Stromal cell of bone marrow (primary cell): ENCODE measurements at places on chromosomes 4 and X.
A peak's percentile ranks its signal among the peaks of the same experiment; 100 is the strongest.

DNA sequence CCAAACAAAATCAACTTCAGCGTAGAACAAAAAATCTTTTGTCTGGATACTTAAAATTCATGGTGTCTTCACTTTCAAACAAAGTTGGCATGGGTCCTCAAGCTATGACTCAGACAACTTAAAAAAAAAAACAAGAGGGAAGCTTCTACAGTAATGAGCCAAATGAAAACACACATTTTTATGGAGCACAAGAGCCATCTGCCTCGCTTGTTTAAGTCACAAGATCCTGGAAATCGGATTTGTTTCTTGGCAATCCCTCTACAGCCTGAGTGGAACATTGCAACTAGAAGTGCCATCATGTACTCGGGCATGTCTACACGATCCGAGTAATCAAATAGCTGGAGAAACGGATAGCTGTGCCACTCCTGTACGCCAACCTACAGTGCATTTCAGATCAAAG is 22.6 kb downstream of the LAMP2 start:
- DNase-seq, result peak; percentile 55

DNA sequence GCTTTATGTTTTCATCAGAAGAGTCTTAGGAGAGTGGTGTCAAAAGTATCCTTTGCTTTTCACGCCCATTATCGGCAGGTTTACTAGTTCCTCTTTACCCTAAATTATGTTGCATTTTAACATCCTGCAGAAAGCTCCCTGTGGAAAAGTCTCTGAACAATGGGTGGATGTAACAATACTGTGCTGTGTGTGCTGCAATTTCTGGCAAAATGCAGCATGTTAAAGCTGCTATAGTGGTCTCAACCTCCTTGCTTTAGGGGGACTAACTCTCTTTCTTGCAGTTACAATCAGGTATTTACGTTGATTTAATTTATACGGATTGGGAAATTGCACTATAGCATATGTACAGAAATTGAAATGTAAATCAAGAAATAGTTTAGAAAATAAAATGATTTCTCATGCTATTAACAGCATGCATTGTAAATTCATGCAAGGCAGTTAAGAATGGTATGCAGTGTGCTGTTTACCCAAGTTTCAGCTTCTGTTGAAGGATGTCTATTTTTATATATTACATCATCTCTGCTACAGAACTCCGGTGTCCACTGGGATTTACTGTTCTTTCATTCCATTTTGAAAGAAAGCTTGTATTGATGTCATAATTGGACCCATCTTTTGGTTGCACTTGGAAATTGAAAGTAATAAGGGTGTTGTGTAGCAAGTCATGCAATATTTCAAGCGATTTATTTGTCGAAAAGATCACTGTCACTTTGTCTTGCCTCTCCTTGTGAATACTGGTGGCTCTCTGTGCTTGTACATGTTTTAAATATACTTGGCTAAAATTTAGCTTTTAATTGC is 145.7 kb downstream of the RAPGEF2 start:
- peak; percentile 77 for DNase-seq

DNA sequence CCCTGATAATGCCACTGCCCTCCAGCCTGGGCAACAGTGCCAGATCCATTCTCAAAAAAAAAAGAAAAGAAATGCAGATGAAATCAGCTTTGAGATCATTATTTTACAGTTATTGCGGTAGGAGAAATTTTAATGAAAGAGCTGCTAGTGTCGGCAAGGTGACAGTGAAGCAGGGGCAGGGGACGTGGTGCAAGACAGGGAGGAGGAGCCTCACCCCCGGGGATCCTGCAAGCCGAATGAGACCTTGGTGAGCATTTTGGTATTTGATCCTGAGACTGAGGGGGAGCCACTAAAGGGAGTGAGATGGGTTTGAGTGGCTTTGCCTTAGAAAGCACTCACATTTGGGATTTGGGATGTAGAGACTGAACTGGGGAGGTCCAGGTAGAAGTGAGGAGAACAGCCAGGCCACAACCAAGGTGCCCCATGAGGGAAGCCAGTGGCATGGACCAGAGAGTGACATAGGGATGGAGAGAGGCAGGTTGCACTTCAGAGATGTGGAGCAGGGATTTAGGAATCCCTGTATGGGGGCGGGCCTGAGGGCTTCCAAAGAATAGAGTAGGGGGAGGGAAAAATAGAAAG is 23.6 kb downstream of the RBM10 start:
- DNase-seq, result no peak

- no peak for DNase-seq
These were observed 16.9 kb downstream of the CWH43 start for GRCh38 chr4:49002931-49003330.

- no peak for DNase-seq
These were observed 67.4 kb upstream of the GBA3 start for GRCh38 chr4:22625311-22625710.

GRCh38 chr4:122612540-122612939 is 8.3 kb downstream of the IL21 start:
- DNase-seq, result no peak

DNA sequence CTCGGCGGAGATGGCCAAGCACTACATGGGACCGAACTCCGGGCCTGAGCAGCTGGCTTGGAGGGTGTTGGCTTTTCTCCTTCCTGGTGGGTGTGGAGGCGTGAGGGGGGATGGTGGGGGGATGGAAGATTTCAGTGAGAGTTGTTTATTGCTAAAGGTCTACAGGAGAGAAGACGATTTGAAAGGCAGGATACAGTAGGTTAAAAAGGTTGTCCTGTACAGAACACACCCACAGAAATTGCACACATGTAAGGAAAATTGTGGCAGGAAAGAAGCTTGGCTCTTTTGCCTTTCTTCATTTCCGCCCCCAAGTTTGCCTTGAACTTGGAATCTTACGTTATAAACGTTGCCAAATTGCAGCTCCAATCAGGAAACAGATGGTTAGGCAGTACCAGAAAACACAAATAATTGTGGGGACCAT is 74.1 kb upstream of the STOX2 start:
- DNase-seq, result no peak

GRCh38 chr4:44791831-44792230 is 65.5 kb upstream of the GNPDA2 start:
- DNase-seq, result no peak

DNA sequence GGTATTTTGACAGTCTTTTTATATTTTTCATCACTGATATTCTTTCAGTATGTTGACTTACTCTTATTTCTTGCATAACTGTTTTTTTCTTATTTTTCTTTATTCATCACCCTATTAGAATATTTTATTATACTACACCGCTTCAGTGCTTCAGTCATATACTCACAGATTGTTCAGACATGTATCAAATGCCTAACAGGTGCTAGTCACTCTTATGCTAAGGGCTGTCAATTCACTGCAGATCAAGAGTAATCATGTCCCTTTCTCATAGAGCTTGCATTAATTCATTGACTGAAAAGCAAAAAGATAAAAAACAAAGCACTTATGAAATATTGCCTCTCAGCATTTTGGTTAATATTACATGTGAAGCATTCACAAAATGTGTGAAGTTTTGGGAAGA is 1435.6 kb downstream of the STIM2 start:
- DNase-seq, result no peak

DNA sequence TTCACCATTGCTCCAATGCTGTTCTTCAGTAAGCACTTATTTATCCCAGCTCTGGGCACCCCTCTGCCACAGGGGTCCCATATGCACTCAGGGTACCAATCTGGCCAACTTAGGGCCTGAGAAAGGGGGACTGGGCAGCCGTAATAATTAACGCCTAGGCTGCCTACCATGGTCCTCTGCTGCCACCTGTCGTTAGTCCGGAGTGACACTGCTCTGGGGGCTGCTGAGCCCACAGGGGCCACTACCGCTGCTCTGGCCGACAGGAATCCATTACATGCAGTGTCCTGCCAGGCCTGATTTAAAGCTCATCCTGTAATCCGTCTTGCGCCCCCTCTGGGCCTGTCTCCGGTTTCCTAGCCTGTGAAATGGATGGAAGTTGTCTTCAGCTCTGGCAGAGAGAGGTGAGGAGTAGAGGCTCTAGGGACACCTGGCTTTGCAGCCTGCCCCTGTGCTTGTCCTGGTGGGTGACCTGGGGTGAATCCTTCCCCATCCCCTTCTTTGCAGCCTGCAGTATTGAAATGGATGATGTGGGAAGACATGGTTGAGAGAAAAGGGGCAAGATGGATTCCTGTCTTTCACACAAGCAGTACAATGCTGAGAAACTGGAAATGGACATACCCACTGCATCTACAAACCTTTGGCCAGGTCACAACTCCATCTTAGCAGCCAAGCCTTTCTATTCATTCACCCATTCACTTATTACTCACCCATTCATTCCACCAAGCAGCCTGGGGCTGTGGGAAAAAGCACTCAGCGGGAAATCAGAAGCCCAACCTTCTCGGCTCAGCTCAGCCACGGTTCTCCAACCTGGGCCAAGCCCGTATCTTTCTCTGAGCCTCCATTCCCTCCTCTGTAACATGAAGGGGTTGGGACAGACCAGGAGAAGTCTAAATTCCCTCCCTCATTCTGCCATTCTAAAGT is 116.3 kb upstream of the NALF2 start:
- no peak for DNase-seq

GRCh38 chr4:102218656-102219055 is 126.6 kb downstream of the SLC39A8 start:
- no peak for DNase-seq

- peak; percentile 23 for DNase-seq
These were observed 13.4 kb upstream of the SNX12 start for GRCh38 chrX:71081330-71082123.

GRCh38 chr4:75338352-75338880 is 175.8 kb downstream of the RCHY1 start:
- DNase-seq, result no peak

GRCh38 chr4:114225436-114225835 is 246.0 kb upstream of the ARSJ start:
- no peak for DNase-seq

DNA sequence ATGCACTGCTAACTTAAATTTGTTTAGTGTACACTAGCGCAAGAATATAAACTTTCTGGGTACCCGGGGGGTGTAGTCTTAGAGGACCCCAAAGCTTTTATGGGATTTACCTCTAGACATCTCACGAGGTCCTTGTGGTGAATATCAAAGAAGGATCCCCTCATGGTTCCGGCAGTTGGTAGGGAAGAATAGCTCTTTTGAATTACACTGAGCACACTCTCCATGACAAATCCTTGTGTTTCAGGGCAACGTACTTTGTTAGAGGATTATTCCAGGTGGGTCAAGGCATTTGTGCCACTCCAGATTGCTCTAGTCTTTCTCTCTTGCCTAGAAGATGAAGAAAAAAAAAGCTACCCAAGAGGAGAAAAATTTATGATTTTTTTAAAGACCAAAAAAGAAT is 387.6 kb downstream of the PDHA2 start:
- no peak for DNase-seq

- DNase-seq, result peak; percentile 43
These were observed 38.1 kb downstream of the LAMTOR3 start for GRCh38 chr4:99856166-99856565.

DNA sequence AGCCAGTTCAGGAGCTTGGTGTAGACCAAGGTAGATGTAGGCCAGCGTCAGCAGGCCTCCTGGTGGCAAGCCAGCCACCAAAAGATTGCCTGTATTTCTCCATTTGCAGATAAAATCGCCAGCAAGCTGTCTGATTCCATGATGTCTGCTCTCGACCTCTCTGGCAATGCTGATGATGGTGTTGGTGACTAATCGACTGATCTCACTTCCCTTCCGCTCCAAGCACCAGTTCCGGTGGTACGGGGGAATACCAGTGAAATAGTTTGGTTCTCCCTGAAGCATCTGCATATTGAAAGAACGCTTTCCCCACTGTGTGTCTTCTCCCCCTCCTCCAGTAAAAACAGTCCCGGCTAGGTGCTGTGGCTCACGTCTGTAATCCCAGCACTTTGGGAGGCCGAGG is 30.4 kb downstream of the GNL3L start:
- DNase-seq, result no peak

DNA sequence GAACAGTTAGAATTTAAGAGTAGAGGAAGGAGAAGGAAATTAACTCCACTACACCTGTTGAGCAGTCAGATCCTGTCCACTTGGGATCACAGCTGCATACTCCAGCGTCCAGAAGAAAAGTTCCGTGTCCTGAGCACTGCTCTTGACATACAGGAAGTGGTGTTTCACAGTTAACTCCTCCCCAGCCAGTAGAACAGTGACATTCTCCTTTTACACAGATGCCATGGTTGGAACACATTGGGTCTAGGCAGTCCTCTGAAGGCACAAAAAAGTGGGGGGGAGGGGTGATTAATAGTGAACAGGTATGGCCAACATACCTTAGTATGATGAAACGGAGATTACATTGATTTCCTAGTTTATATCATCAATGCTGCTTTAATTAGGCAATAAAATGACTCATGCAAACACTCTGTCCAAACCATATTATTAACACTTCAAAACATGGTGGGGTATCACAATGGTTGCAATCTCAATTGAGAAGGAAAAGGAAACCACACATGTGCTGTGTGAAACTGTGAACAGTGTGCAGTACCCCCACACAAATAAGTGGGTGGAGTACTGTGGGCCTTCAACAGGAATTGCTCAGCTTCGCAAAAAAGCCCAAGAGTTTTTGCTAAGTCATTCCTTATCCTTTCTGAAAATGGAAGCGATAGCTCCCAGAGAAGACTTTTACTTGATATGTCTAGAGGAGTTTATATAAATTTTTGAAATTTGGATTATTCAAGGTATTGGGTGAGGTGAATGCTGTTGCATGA is 295.6 kb downstream of the SH2D1A start:
- no peak for DNase-seq

DNA sequence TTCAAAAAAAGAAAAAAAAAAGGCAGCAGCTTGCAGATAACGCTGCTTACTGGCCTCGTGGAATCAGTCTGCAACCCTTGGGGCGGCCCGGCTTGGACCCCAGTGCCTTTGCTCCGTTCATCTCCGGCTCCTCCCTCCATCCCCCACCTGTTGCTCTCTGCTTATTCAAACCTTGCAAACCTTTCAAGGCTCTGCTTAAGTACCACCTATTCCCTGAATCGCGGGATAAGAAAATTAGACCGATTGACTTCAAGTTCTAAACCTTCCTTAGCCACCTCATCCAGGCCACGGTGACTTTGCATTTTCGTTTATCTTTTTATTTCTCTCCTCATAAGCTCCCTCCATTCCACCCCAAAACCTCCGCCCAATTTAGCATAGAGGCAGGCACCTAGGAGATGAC is 1.4 kb upstream of the PHKA1 start:
- DNase-seq, result no peak

DNA sequence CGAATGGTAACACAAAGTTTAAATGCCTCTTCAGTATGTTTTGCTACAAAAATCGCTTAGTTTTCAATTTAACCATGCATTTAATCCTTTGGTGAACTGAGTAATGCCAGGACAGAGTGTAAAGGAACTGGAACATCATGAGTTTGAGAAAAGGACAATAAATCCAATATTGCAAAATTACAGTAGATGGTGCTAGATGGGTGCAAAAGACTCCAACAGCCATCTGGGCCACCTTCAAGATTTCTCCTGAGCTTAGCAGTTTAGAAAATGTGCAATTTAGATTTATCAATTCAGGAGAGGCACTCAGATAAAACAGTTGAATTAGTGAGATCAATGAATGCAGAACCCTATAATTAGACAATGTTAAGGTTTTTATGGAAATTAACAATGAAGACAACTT is 33.2 kb upstream of the MID1IP1 start:
- peak; percentile 23 for DNase-seq

GRCh38 chrX:41435708-41436107 is 11.4 kb upstream of the NYX start:
- no peak for DNase-seq
